MCF 10A (cell line): ENCODE measurements at places on chromosomes 6 and 20. TPM values are rescaled to one million over a fixed set of nuclear protein-coding genes. Genes with fewer than 3 reads are reported as not detected.

Gene PNPLA1
- total RNA-seq = 0.27 TPM in 1 of 2 replicates, not detected in the other

Gene C6orf52
- 5.0 and 6.5 TPM in 2 replicates for total RNA-seq

Gene PSMB8
- total RNA-seq = 34.1 and 47.3 TPM in 2 replicates

Gene CST2
- not detected in 2 replicates for total RNA-seq

Gene PTPN1
- total RNA-seq = 56.4 and 63.0 TPM in 2 replicates

Gene TTK
- total RNA-seq = 11.9 and 19.1 TPM in 2 replicates

Gene TPD52L1
- 69.5 and 92.6 TPM in 2 replicates for total RNA-seq

Gene HLA-G
- total RNA-seq = not detected in 2 replicates

Gene SLC22A3
- 0.09 and 0.20 TPM in 2 replicates for total RNA-seq

Gene GSTA3
- not detected in 2 replicates for total RNA-seq

Gene LTA
- not detected in 2 replicates for total RNA-seq

Gene AP5S1
- total RNA-seq = 15.8 and 19.2 TPM in 2 replicates

Gene SLC32A1
- not detected in 2 replicates for total RNA-seq

Gene CD83
- 1.7 and 2.6 TPM in 2 replicates for total RNA-seq

Gene RSPH3
- 13.1 and 14.5 TPM in 2 replicates for total RNA-seq

Gene CAP2
- total RNA-seq = 12.3 and 14.3 TPM in 2 replicates

Gene AVP
- total RNA-seq = not detected in 2 replicates

Gene GJA10
- total RNA-seq = not detected in 2 replicates

Gene COL11A2
- 0.91 and 1.5 TPM in 2 replicates for total RNA-seq

Gene GGTLC1
- not detected in 2 replicates for total RNA-seq

Gene THBS2
- total RNA-seq = 0.05 TPM in 1 of 2 replicates, not detected in the other

Gene PAK5
- not detected in 2 replicates for total RNA-seq

Gene PTGIS
- total RNA-seq = not detected in 2 replicates

Gene CST5
- not detected in 2 replicates for total RNA-seq

Gene ATP9A
- total RNA-seq = 7.3 and 16.4 TPM in 2 replicates

Gene PRL
- not detected in 2 replicates for total RNA-seq

Gene PI16
- total RNA-seq = not detected in 2 replicates

Gene SLC35B3
- total RNA-seq = 22.0 and 27.4 TPM in 2 replicates

Gene NKX2-2
- total RNA-seq = not detected in 2 replicates

Gene BMP7
- total RNA-seq = not detected in 2 replicates

Gene RNF144B
- 40.6 and 57.9 TPM in 2 replicates for total RNA-seq
